ENCODE measurements at places on chromosomes 13 and 19. TPM values are rescaled to one million over a fixed set of nuclear protein-coding genes. Genes with fewer than 3 reads are reported as not detected.

The PSG5 gene
- 17.2 TPM for total RNA-seq

The NOVA2 gene
- total RNA-seq: not detected

The VPS36 gene
- 36.7 TPM for total RNA-seq

The PABPC3 gene
- total RNA-seq: 0.12 TPM

The CACNG6 gene
- total RNA-seq: not detected

The LILRB5 gene
- total RNA-seq: not detected

The B3GNT8 gene
- total RNA-seq: 5.8 TPM

The NXNL1 gene
- not detected for total RNA-seq

The DHDH gene
- total RNA-seq: not detected

The TMIGD2 gene
- total RNA-seq: 0.36 TPM

The BCAM gene
- total RNA-seq: 3.6 TPM

The CFD gene
- 41.1 TPM for total RNA-seq

The ATP8A2 gene
- total RNA-seq: under 0.01 TPM

The SERP2 gene
- 4.1 TPM for total RNA-seq

The CKAP2 gene
- total RNA-seq: 9.7 TPM

The BTBD2 gene
- 74.3 TPM for total RNA-seq

The DZIP1 gene
- total RNA-seq: 49.5 TPM

The LRRC63 gene
- total RNA-seq: under 0.01 TPM

The RASA3 gene
- total RNA-seq: 59.1 TPM

The TEKTIP1 gene
- not detected for total RNA-seq

The LRRC4B gene
- total RNA-seq: under 0.01 TPM
